Amygdala (tissue), 56 donors: ENCODE measurements at places on chromosomes 6 and 20.

GRCh38 chr20:37575884-37576283 lies 48.2 kb upstream of the BLCAP start:
- no peak for DNase-seq

- no peak for DNase-seq
Observed at GRCh38 chr6:110556317-110557110, 80.1 kb upstream of the SLC22A16 start.

DNA sequence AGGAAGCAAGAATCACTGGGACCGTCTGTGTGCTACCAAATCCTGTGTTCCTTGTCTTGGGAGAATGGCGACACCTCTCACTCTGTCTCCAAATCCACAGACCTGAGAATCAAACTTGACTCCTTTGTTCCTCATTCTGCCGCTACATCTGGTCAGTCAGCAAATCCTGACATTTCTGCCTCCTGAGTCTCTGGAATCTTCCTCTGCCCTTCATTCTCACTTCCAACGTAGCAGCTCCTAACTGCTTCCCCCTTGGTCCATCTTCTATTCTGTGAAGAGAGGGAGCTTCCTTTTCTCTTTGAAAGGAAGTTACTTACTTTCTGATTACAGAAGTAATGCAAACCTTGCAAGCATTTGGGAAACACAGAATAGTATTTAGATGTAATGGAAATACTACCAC lies 37.7 kb downstream of the SYTL3 start:
- no peak for DNase-seq

DNA sequence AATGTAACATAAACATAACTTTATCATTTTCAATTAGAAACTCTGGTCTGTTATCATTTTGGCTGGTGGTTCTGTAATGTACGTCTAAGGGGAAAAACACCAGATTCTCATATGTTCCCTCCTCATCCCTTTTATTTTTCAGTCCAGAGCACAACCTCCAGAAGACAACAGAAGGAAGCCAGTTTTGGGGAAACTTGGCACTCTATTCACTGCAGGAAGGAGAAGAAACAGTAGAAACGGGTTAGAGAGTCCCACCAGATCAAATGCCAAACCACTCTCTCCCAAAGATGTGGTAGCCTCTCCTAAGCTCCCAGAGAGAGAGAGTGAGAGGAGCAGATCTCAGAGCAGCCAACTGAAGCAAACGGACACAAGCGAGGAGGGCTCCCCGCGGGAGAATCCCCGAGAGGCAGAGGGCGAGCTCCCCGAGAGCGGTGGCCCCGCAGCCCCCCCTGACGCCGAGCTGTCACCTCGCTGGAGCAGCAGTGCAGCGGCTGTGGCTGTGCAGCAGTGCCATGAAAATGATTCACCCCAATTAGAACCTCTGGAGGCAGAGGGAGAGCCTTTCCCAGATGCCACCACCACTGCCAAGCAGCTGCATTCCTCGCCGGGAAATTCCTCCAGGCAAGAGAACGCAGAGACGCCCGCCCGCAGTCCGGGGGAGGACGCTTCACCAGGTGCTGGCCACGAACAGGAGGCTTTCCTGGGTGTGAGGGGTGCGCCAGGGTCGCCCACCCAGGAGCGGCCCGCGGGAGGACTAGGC lies 117.8 kb downstream of the RTN4IP1 start:
- DNase-seq: no peak

DNA sequence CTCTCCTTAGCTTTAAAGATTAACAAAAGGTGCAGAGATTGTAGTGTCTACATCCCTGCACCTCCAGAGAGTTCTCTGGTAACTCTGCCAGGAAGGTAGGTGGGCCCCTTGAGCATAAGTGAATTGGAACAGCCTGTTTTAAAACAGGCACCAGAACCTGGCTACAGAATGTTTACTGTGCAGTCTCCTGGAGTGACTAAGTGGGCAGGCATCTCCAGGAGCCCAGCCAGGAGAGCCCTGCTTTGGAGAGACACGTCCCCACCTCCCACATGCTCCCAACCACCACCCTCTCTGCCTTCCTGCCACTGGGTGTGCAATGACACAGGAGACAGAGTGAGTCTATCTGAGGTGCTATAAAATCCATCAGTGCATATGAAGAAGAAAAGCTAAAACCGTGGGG lies 110.3 kb upstream of the EYA4 start:
- DNase-seq: no peak

DNA sequence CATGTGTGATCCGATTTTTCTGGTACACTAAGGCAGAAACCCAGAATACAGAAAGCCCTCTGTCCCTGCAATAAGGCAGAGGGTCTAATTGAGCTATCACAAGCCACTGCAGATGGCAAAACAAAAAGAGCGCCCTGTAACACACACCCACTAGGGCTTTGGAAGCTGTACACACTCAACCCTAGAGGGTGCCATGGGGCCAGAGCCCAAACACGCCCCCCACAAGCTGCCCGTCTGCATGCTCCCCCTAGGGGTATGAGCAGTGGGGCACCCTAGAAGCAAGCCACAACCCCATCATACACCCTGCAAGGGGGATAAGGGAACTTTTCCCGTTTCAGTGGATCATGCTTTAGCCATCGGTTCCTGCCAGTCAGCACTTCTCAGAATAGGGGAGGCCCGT lies 62.2 kb upstream of the PDE10A start:
- DNase-seq: no peak

DNA sequence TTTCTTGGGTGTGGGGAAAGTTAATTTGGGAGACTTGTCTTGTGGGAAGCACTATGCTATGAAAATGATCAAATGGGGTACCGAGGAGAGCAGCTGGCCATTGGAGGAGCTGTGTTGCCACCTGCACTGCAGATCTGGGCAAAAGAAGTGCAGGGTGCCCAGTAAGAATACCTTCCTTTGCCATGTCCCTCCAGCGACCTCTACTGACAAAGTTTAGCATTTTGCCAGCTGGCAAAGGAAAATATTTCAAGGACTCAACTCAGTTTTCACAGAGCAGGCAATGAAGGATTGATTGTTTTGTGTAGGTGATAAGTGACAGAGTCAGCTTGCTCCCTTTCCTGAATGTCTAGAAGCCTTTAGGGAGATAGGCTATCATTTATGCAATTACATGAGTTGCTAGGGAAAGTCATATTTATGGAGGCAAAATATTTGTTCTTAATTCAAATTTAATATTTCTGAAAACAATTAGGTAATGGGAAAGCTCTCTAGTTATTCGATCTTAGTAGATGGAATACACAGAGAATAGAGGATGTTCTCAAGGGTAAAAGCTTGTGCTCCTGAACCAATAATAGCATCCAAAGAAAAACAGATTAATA lies 118.4 kb downstream of the FARS2 start:
- no peak for DNase-seq

DNA sequence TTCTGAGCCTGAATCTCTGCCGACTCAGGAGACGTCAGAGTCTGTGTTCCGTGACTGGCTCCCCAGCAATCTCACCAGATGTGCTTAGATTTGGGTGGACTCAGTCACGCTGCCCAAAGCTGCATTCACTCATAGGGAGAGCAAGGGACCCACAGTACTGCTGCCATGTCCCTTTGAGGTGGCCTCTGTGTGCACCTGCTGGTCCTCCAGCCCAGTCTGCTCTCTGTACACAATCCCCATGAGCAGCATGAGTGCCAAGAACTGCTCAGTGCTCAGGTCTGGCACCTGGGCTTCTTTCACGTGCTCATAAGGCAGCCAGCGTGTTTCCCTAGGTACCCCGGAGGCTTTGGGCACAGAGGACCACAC lies 44.2 kb upstream of the TIAM2 start:
- DNase-seq: no peak

DNA sequence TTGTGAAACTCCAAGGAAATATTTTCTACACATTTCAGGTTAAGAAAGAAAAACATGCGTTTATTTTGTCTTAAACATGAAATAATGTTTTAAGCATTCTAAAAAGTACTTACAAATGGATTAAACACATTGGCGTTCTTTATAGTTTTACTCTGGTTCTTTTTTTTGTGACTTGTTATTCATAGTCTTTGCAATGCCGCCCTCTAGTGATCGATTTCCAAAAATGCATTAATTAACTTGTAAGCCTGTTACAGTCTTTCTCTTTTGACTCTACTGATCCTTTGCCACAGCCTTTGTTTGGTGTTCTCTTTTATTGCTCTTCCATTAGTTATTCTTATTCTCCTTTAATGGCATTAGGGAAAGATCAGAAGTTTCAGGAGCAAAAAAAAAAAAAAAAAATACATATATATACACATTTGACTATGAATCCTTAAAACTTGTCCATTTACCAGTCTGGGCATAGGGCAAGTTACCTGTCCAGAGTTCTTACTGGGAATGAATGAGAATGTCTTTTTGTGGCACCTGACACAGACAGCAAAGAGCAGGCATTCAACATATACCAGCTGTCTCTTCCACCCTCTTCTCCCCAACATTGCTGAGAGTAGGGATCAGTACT lies 59.9 kb downstream of the MACROD2 start:
- no peak for DNase-seq

- no peak for DNase-seq
Observed at GRCh38 chr6:132466952-132467351, 46.0 kb downstream of the STX7 start.

DNA sequence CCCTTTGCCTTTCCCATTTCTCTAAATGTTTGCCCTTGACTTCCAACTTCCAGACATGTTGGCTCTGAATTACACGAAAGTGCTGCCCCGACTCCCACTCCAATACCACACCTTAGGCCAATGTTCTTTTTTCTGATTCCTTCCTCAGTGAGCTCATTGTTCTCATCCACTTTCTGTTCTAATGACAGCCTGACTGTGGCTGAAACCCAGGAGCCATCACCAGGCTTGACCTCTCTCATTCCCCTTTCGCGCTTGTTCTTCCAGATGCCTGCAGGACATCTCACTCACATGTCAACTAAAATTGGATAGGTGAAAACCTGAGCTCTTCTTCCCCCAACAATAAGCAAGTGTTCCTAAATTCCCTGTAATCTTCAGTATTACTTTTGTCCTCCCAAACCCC lies 40.4 kb downstream of the PTPRK start:
- DNase-seq: no peak

DNA sequence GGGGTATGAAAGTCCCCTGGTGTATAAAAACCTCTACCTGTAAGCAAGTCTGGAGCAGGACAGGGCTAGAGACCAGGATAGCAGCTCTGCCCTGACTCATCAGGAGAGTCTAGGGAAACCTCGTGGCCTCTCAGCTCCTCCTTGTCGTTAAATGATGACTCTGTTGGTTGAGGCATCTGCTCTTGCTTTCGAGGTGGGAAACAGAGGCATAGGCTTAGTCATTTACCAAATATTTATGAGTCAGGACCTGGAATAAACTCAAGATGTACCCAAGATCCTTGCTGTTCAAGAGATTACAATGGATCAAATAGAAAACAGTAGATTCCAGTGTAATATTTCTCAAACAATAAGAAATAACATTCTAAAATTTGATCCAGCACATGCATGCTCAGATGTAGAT lies 5.5 kb downstream of the MANBAL start:
- no peak for DNase-seq

DNA sequence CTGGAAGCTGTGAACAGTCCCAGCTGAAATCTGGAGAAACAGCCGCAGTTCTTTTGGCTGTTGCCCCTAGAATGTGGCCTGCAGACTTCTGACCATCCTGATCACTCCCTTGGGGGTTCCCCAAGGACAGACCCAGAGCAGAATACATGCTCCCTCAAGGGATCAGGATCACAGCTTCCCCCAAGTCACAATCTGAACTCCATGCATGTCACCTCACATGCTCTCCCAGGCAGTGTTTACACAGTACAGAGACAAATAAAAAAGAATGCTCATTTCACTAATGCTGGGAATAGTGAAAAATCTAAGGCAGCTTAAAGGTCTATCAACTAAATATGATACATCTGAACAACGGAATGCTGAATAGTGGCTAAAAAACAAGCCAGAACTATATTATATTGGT lies 20.5 kb downstream of the SPAG4 start:
- no peak for DNase-seq

DNA sequence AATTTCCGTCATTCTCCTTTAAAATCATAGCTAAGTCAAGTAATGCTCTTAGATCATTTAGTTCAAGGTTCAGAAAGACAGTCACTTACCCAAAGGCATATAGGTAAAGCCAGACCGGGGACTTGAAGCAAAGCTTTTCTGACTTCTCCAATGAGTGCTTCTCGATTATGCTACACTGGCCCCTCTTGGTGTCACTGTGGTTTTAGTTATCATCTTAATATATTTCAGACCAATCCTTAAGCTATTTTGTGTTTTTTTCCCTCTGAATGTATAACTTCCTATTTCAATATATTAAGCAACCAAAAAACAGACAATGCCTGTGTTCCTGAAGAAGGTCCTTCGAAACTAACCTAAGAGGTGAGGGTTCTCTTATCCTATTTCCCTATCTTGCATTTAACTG lies 3.9 kb downstream of the PRDM1 start:
- DNase-seq: no peak

DNA sequence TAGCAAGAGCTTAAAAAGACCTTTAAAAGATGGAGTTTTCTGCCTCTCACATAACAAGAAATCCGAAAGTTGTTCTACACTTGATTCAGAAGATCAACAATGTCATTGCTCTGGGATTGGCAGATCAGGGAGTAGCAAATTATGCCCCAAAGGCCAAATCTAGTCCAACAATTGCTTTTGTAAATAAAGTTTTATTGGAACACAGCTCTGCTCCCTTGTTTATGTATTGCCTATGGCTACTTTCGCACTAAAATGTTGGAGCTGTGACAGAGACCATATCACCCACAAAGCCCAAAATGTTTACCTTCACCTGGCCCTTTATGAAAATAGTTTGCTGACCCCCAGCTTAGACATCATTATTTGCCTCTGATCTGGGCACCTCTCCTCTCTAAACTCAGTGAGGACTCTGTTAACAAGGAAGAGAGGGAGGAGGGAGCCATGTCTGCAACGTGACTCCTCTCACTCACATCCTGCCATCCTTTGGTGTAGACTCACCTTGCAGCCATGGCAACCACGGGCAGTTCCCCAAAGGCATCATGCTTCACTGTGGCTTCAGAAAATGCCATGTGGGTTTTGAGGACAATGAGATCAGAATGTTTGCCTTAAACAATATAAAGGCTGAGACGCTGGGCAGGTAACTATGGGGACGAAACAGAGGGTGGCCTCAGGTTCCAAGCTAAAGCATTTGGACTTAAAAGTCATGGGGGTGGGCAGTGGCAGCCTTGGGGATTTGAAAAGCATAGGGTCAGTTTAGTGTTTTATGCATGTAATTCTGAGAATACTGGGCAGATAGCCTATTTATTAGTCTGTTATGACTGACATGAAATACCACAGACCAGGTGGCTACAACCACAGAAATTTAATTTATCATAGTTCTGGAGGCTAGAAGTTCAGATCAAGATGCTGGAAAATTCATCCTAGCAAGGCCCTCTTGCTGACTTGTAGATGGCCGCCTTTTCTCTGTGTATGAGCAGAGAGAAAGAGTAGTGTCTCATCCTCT lies 149.7 kb upstream of the TNFAIP3 start:
- DNase-seq: no peak

DNA sequence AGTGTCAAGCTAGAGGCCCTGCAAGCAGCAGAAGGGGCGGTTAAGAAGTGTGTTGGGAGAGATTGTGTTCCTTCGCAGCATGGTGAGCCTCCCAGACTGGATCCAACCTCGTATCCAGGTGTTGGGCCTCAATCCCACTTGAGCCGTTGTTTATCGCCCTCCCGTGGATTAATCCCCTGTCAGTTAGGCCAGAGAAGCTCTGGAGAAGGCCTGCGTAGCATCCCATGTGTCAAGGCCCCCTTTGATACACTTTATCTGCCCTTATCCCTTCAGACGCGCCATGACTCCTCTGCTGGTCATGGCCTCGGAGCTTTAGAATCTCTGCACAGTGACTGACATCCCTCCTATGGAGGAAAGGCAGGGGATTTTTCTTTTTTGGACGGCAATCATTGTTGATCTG lies 181.0 kb downstream of the ZFP64 start:
- DNase-seq: no peak
